ENCODE measurements at places on chromosomes 12 and 14.

DNA sequence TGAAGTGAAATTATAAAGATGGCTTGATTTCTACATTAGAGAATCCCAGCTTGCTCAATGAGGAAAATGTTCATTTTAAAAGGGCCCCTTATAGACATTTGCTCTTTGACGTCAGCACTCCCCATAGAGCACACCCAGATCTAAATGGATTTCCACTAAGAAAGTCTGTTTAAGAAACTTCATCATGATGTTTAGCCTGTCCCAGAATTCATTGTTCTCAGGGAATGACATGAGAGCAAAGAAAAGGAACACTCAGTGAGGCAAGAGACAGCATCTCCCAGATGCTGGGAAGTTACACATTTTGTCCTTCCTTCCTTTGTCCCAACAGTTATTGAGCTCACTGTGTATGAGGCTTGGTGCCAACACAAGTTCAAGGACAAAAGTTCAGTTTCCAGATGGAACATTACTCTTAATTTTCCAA, 4.9 kb downstream of the PHLDA1 start:
- DNase-seq, result no peak

DNA sequence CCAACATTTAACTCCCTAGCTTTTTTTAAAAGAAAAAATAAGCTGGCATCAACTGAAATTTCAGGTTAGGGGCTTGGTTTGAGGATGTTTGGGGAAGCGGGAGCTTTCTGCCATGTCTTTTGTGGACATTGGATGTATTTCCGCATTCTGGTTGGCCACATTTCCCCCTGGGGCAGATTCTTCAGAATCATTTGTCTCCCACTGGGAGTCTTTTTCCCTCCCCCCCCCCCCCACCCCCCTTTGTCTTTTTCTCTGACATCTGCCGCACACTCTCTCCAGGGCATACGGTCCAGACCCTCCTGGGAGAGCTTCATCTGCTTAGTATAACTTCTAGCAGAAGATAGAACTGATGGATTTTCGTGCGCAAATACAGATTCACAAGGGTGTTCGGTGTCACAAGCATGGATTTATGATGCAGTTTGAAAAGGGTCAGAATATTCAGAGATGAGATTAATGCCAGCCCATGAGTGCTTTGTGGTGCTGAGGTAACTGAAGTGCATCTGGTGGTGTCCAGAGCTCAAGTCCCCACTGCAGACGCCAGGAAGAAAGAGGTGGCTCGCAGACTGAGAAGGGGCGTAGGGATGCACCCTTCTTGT, 40.2 kb downstream of the ETV6 start:
- DNase-seq, result no peak

GRCh38 chr14:71931492-71932228, 569 bp upstream of the RGS6 start:
- DNase-seq, result no peak

- peak; percentile 22 for DNase-seq
Observed at GRCh38 chr12:76113800-76114757, 29.6 kb upstream of the NAP1L1 start.

DNA sequence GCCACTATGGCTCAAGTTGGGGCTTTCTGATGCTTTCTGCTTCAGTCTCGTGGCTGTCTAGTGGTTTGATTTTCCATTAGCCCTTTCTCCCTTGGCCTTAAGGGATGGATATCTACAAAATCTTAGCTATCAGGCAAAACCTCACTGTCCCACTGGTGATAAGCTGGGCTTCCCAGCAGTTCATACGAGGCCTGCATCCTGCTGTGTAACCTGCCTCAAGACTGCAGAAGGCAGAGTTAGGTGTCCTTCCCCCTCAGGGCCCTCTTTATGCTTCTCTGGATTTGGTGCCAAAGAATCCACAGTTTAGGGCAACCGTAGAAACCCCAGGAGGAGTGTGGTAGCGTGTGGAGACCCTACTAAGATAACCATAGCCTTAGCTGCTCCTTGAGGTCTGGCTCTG, 38.9 kb downstream of the ETV6 start:
- no peak for DNase-seq

GRCh38 chr12:100490056-100490455, 16.4 kb downstream of the NR1H4 start:
- no peak for DNase-seq

DNA sequence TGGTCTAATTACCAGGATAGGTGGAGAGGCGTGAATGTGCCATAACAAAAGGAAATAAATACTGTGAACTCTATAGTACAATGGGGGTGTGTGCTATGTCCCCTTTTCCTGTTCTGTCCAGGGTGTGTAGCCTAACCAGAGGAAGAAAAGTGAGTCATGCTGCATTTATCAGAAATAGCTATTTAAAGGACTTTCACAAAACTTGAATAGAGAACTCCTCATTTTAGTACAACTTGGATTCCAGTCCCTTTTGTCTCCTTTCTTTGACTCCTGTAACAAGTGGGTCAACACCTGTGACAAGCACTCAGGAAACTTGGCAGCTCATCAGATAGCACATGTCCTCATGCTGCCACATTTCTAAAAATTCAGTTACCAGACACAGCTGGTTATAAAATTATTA, 123.4 kb downstream of the CCDC91 start:
- no peak for DNase-seq

GRCh38 chr14:58826845-58827686, 189.3 kb downstream of the DACT1 start:
- DNase-seq, result no peak

DNA sequence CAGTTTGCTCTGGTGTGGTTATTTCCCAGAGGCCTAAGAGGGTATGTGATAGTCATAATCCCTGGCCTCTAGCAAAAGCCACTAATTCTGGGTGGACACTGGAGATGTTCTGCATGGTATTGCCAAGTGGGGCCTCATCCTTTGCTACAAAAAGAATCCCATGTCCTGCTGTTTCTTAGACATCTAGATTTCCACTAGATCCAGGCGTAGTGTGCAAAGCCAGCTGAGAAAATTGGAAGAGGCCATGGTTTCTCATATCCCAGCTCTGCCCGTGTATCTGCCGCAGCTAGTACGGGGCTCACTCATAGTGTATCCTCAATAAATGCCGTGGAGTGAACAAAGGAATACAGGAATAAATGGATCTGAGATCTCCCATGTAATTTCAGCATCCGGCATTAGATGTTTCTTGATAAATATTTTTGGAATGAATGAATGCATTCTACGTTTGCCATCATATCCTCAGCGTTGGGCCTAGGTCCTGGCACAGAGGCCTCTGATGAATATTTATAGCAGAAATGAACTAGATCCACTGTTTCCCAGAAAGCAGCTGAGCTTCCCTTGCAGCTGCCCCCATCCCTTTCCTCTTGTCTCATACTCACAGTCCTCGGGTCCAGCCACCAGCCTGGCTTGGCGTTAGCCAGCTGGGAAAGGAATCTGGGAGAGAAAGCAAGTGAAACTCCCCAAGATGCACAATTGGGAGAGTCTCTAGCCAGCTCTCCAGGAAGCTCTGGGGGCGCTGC, 76.3 kb upstream of the NOS1 start:
- DNase-seq, result no peak

DNA sequence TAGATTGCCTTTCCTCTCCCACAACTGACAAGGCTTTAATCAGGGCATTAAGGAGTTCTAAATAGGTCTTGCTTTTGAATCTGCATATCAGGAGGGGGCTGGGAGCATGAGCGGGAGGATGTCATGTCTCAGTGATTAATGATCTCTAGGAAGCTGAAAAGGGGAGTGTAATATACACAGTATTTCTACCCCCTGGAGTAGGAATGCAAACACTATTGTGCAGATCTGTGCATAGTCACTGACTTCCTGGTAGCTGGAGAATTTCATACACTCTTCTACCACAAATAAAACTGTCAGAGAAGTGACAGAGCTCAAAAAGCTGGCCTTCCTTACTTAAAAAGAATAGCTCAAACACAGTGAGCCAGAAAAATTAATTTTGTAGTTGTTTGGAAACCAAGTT, 65.8 kb downstream of the RIC8B start:
- DNase-seq, result peak; percentile 36

All from hepatic stellate cell (primary cell).